ENCODE measurements at places on chromosomes 6 and 20.

GRCh38 chr6:135851442-135852271, at the start of gene PDE7B:
PDE7B (plus strand) TSS chr6:135851701.
- peak; percentile 2 for DNase-seq

DNA sequence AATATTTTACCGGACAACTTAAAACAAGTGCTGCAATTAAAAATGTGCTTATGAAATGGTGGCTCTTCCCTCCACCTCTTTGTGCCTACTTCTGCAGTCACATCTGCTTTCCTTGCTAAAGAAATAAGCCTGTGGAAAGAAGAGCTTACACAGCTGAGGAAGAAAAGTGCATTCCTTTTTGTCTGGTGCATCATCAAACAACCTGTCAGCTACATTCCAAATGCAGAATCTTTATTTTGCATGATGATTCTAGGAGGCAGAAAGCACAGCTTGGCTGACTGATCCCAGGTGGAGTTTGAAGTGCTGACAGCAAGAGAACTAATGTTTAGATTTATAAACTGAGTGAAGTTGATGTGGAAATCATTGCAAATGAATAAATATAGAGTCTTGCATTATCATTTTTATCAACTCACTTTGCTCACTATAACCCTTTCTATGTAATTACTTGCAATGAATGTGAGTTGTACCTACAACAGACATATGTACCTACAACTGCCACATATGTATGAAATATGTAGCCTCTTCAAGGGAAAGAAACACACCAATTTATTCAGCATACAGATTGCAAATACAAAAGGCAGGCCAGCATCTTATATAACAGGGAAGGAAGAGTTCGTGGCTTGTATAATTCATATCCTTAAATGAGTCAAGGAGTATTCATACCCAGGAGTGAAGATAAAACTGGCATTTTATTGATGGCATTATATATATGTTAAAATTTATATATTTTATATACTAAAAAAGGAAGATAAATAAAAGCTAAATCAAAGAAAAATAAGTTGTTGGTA, 223.4 kb upstream of the MCHR2 start:
- DNase-seq: no peak

DNA sequence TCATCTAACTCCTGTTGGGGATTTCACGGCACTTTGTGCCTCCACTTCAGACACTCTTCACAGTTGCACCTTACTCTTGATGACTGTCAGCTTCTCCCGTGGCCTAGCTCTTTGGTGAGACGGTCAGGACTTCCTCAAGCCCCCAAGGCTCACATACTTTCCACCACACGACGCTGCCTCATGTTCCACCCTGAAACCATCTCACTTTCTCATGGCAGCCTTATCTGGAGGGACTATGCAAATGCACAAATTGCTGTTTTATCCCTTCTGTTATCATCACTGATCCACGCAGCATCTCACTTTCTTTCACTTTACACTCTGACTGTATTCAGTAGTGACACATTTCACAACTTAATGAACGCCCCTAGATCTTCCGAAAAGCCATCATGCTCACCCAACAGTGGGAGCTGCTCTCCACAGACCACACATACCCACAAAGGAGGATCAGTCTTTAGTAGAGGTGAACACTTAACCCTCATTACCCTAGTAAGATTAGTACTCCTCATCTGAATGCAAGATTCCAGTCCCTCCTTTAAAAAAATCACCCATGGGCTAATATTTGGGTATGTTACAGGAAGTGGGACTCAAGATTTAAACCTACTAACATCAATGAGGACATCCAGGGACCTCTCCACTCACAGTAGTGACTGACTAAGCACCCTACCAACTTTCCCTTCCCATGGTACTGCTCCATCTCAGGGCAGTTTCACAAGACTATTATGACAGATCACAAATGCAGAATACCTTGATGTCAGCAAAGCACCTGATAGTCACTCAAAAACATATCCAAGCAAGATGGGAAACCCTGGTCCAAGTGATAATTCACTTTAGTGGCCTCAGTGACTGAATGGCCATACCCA, 35.4 kb downstream of the FYN start:
- no peak for DNase-seq

DNA sequence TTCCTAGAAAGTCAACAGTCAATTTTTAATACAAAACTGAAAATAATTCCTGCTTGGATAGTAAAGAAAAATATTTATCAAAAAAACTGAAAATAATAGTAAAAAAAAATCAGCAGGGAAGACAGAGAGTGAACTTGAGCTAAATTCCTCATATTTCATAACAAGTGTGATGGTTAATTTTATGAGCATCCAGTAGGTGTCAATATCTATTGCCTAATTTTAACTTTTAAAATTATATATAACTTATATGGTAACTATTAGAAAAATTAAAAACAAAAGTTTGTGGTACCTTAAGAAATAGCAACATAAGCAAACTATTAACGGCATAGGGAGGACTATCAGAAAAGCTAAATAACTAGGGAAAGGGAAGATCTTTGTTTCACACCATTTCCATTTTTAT, 2.1 kb downstream of the EPM2A start:
- no peak for DNase-seq

DNA sequence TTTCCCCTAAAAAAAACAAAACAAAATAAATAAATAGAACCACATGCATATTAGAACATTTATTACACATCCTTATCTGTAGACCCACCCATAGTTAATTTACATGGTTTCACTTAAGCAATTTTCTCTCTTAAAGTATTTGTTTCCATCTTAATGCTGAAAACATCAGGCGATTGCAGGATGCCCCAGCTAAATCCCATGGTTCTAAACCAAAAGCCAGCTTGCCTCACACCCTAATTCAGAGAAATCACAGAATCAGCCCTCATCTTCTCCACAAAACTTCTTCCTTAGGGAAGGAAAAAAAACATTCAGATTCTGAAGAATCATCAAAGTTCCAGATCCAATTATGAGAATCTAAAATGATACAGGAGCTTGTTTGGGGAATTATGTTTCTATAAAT, 67.6 kb upstream of the MTHFD1L start:
- no peak for DNase-seq

GRCh38 chr20:32325706-32326503, 32.2 kb upstream of the ASXL1 start:
- no peak for DNase-seq

DNA sequence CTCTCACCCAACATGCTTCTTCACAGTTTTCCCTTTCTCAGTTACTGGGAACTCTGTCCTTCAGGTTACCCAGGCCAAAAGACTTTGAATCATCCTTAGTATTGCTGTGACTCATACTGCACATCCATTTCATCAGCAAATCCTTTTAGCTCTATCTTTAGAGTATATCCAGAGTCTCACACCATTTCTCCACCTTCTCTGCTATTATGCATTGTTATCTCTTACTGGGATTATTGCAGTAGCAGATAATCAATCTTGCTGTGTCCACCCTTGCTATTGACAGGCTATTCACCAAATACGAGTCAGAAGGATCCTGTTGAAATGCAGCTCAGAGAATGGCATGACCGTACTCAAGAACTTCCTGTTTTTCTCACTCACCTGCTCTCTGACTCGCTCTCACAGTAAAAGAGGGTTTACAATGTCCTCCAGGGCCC, 57.3 kb downstream of the BCKDHB start:
- DNase-seq: no peak
